ENCODE measurements at places on chromosomes 3 and 15.
A peak's percentile ranks its signal among the peaks of the same experiment; 100 is the strongest.

GRCh38 chr3:168794427-168794826 lies 698.7 kb upstream of the GOLIM4 start:
- no peak for DNase-seq

DNA sequence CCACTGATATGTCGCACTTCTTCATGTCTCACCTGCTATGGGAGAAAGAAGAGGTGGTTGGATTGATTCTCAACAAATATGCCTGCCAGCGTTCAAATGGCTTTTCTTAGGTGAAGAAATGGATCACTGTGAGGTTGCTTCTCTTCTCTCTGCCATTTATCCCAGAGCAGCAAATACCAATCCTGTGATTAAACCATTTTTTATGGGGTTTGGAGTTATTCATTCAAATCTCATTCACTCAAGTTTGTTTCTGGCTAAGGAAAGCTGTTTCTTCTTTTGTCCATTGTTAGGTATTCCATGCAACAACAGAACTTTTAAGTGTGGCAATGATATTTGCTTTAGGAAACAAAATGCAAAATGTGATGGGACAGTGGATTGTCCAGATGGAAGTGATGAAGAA lies 12.2 kb upstream of the C3orf52 start:
- no peak for DNase-seq

- DNase-seq, result no peak
These were observed 91.4 kb upstream of the MYZAP start for GRCh38 chr15:57500256-57500655.

DNA sequence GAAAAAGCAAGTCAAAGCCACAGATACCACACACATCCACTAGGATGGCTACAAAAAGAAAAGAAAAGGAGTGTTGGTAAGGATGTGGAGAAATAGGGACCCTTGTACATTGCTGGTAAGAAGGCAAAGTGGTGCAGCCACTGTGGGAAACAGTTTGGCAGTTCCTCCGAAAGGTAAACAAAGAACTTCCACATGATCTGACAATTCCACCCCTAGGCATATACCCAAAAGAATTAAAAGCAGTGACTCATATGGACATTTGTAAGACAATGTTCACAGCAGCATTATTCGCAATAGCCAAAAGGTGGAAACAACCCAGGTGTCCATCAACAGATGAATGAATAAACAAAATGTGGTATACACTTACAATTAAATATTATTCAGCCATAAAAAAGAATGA lies 22.2 kb upstream of the GMPPB start:
- DNase-seq, result no peak

DNA sequence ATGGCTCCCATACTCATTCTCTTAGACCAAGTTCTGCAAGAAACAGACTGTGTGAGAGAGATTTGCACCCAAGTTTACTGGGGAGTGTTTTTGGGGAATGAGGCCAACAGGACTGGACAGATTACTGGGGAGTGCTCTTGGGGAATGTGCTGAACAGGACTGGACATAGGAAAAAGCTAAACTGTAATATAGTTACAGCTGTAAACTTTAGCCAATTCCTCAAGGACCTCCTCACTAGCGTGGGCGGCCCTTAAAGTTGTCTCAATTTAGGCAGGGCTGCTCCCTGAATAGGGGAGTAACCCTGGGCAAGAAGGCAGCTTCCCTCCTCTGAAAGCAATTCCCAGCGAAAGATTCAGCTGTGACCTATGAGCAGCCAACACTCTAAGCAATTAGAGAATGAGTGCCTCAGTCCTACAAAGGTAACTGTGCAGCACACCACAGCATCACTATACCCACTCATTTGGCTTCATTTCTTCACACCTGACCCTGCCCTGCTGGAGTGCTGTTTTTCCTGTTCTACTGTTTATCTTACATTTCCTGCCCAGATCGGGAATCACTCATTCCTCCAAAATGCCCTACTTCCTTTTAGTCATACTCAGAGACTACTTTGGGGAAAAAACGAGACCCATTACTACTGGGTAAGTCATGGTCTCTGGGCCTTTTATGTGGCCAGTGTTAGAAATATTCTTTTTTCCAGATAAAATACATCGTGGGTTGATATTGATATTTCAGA lies 41.3 kb upstream of the TRIM42 start:
- no peak for DNase-seq

GRCh38 chr3:70189884-70190473 lies 122.5 kb downstream of the MDFIC2 start:
- no peak for DNase-seq

GRCh38 chr3:124272605-124273151 lies 280.8 kb upstream of the ROPN1 start:
- DNase-seq, result no peak

DNA sequence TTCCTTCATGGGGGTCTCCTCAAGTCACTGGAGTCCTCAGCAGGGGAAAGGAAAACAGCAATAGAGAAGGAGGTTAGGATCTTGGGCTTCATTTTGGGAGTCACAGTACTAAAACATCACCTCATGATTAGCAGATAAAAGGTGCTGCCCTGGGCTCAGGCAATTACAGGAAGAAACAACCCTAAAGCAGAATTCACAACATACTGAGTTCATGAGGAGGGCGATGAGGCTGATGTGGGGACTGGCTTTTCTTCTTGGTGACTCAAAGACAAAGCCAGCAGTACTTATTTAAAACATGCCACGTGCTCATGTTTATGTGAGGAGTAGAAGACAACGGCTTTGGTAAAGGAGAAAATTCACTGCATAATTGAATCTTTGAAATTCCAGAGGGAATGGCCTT lies 822.3 kb upstream of the CFAP20DC start:
- DNase-seq, result no peak

DNA sequence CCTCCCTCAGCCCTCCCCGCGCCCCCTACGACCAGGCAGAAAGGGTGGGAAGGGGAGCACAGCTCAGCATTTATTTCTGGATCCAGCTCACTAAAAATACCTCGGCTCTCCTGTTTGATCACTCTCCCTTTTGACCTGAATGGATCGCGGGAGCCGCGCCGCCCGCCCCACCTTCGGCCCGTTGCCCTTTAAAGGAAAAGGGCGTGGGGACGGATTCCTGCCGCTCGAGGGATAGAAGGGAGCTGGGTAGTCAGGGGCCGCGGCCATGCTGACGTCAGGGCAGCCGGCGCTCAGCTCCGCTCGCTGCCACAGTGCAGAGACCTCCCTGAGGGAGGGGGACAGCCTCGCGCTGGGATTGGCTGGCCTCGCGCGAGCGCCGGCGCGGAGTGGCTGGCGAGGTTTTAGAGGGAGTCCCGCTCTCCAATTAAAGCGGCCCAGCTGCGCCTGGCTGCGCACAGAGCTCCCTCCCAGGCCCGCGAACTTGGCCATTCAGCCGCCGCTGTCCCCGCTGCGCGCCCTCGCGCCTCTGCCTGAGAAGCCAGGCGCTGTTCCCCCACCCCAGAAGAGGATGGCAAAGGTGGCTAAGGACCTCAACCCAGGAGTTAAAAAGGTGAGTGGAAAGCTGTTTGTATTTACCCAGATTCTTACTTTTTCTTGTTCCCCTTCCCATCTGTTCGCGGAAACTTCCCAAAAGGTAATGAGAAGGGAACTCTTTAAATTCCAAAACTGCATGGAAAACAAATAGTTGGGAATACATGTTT lies at the start of gene LMCD1:
LMCD1 (plus strand) TSS at position 453 of the 761 bp plus-strand sequence; CDS start at position 569, 116 bp downstream.
- DNase-seq, result peak; percentile 58

DNA sequence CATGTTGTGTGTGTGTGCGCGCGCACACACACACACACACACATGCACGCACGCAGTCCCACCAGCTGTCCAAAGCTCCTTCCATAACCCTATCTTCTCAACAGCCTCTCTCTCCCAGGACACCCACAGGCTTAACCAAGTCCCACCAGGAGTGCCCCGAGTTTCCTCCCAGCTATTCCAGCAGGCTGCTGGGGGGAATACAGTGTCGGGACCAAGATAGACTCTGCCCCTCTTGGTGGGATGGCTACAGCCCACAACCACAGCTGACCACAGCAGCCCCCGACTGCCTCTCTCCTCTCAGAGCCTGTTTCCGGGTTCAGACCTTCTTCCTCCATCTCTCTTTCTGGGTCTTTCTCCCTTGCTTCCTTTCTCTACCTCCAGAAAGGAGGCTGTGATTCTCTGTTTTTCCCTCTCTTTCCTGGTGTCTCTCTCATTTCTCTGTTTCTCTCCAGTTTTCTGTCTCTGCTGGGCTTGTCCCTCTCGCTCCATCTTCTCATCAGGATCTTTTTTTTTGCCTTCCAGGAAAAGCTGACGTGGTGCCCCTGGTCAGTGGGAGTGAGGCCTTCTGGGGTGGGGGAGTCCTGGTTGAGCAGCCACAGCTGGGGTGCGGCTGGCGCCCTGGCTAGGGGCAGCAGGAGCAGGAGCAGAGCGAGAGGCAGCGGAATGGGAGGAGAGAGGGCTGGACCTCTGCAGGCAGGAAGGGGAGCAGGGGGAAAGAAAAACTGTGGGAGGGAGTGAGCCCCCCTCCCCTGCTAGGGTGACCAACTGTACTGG lies 3.3 kb upstream of the ISLR start:
- no peak for DNase-seq

GRCh38 chr3:126316501-126316939 lies 40.7 kb downstream of the KLF15 start:
- no peak for DNase-seq

DNA sequence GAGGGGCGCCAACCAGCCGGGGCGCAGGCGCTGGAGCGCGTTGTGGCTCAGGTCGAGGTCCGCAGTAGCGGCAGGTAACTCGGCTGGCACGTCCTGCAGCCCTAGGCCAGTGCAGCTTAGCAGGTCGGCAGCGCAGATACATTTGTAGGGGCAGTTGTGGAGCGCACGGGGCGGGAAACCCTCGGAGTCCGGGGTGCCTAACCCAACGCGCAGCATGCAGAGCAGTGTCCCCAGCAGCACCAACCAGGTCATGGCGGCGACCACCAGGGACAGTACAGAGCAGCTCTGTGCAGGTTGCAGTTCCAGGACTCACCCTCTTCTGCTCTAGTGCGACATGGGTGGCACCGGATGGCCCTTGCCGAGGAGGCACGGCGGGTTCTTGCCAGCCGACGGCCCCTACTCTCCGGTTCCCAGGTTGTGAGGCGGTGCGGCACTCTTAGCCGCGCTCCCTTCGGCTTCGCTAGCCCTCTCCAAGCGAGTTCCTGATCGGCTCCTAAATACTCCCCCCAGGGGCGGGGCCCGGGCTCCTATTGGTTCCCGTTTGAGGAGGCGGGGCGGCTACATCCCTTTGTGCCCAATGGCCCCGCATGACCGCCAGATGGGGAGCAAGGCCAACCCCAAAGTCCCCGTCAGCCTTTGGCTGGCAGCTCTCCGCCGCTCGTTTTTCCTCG lies at the start of gene AMIGO3:
AMIGO3 (minus strand) TSS at position 471 of the 671 bp plus-strand sequence; CDS start at position 252, 219 bp downstream.
- DNase-seq, result peak; percentile 100

DNA sequence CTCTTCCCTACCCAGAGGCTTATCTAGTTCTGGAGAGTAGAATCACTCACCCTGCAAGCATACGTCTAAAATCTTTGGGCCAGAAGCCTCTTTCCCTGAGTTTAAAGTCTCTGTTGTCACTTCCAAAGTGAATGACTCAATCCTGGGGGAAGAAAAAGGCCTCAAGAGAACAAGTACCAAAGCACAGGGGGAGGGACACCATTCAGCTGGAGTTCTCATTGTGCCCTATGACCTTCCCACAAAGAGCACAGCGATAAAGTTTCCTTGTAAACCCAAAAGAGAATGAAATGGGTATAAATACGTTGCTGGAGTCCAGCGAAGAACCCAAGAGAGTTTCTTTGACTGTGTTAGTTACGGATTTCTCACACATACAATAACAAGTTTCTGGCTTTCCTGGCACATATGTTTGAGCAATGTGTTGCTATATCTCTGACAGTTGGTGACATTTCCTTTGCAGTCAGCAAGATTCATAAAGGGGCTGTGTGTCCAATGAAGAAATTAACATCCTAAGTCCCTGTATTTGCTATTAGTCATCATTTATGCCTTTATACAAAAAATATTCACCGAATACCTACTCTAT lies 107.3 kb upstream of the PTPRG start:
- no peak for DNase-seq

DNA sequence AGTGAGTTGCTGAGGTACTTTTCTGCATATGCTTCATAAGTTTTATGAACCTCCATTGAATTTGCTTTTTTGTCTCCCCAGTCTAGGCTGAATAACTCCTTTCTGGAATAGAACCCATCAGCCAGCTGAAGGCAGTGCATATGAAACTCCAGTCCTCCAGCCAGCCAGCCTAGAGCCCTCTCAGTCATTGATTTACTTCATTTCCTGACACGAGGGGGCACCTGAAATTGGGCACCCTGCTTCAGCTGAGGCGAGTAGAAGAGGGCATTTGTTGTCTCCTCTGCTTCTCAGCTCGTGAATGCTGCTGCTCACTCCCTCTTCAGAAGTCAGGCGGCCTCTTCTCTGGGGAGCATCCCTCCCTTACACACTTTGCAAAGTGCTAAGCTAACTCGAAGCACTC lies 32.5 kb downstream of the CHST2 start:
- DNase-seq, result no peak

GRCh38 chr3:179701176-179701827 lies 48.5 kb downstream of the USP13 start:
- no peak for DNase-seq

DNA sequence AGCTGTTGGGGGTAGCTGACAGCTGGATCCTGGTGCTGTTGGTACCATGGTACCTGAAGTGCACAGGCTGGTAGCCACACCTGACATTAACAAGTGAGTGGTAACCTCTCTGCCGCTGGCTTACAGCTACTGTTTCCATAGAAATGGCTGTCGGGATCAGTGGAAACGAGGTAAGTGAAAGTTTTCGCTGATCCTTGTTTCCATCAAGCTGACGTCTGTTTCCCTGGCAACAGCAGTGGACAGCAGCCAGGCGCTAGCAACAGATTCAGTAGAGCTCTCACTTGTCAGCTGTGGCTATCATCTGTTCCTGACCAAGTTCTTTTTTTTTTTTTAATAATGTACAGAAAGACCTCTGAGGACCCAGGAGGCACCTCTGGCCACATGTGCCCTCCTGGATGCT lies 166.2 kb downstream of the CHDH start:
- no peak for DNase-seq

DNA sequence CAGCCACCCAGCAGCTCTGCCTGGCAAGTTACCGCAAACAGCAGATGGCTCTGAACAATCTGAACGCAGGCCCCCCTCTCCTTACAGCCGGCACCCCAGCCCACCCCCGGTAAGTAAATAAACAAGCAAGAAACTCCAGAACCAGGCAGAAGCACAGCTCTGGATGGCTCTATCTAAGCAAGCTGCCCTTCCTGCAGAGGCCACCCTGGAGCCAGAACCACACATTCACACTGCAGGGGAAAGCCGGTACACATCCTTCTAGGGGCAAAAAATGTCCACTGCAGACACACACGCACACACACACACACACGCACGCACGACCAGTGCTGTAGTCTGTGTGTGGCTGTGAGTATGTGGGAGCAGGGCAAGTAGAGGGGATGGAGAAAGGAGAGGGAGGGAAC lies 63.9 kb downstream of the ADCY5 start:
- no peak for DNase-seq

GRCh38 chr3:140913728-140914127 lies 27.9 kb upstream of the SLC25A36 start:
- DNase-seq, result no peak
